Stimulated activated naive CD4-positive, alpha-beta T cell treated with Interleukin-2 at 50 U/mL for 16 hours (primary cell): ENCODE measurements at places on chromosomes 16 and 17.

DNA sequence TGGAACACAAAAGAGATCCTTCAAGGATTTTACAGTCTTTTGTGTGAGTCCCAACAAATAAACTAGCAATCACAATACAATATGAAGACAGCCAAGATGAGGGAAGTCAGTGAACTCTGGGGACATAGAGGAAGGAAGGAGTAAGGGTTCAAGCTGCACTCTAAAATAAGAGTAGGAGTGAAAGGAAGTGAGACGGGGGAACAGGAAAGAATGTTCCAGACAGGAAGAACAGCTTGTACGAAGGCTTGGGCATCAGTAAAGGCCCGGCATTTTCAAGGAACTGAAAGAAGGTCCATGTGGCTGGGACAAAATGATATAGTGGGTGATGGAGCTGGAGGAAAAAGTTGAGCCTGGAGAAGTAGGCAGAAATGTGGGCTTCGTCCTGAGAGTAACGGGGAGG lies 4.5 kb downstream of the CCL17 start:
- no peak for DNase-seq

DNA sequence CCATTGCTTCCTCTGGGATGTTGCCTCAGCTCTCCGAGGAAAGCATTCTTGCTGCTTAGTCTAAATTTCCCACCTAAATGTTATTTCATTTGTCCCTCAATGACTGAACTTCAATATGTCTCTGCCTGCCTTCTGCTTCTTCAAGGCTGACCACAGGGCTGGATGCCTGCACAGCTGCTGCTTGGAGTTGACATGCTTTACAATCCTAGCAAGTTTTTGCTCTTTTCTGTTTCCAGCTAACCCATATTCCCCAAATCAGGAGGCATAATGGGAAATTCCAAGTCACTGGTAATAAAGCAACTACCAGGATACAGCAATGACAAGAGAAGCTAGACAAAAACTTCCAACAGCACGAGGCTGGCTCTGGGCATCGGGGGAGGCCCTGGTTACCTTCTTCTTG lies 48.9 kb downstream of the GTF3C1 start:
- DNase-seq, result no peak

DNA sequence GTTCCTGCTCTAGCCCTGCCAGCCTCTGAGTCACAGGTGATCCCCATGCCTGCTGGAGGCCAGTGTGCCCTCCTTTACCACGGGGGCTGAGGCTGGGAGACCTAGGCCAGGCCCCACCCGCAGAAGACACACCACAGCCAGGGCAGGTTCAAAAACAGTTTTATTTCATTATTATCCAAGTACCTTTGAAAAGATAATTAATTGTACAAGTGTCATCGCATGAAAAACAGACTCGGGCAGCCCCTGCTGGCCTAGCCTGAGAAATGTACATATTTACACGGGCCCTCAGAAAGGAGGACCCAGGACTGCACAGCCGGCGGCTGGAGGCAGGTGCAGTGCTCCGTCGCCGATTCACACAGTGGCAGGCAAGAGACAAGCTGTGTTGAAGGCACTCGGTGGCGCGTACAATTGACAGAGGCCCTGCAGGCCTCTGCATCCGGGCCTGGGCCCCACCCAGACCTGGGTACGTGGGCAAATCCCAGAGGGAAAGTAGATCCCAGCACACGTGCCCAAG lies 4.4 kb downstream of the PDIA2 start:
- no peak for DNase-seq

DNA sequence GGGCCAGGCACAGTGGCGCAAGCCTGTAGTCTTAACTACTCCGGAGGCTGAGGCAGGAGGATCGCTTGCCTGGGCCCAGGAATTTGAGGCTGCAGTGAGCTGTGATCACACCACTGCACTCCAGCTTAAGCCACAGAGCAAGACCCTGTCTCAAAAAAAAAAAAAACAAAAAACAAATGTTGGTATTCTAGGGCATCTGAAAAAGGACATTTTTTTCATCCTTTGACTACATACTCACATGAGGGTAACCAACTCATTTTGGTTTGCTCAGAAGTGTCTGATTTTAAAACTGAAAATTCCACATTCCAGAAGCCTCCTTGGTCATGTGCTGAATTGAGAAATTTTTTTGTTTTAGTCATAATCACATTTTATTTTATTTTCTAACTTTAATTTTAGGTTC lies 12.7 kb upstream of the C16orf82 start:
- no peak for DNase-seq

GRCh38 chr17:64706224-64707049 lies 44.3 kb upstream of the SMURF2 start:
- DNase-seq, result no peak

DNA sequence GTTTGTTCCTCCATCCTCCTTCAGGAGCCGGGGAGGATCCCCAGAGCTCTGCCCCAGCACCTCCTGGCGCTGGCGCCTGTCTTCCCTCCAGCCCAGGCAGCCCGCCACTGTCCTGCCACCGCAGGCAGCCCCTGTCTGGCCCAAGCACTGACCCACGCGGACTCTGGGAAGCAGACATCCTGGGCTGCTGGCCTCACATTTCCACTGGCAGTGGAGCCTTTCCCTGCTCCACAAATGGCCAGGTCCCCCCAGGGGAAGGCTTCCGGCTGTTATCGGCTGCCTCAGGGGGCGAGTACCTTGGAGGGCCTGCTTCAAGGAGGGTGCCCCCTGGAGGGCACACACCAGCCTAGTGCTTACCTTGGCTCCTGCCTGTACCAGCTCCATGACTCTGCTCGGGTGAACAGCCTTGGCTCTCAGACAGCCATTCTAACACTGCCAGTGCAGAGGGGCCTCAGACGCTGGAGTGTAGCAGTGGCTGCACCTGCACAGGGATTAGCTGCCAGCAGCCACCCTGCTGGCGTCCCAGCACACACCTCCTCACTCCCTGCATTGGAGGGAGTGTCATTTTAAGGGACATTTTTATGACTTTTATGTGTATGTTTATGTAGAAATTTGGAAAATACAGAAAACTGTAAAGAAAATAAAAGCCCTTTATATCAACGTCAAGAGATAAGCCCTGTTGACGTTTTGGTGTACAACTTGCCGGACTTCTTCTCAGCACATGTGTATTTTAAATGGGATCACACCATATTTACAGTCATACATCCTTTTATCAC lies 21.0 kb downstream of the ACE start:
- DNase-seq, result no peak

GRCh38 chr16:67254801-67255552 lies 6.2 kb downstream of the SLC9A5 start:
- no peak for DNase-seq

- DNase-seq, result no peak
These were observed 102.8 kb upstream of the KCNJ16 start for GRCh38 chr17:69972251-69972650.
